ENCODE measurements at places on chromosomes 1 and 21.
A peak's percentile ranks its signal among the peaks of the same experiment; 100 is the strongest.

DNA sequence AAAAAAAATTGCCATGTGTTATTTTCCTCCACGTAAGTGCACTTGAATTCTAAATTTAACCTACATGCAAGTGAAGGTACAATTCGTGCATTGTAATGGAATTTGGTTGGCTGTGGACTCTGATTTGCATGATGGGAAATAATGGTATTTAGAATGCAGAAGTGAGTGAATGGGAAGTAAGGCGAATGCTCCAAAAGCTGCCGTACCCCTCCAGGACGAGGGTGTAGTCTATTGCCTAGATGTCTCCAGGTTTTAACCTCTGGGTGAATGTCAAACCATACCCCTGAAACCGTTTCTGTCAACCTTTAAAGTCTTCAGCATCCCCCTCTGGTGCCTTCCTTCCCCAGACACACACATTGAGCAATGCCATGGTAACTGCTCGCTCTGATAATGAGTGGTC lies 44.5 kb downstream of the KIAA0040 start:
- DNase-seq = no peak

- DNase-seq = no peak
Measured at GRCh38 chr1:69377507-69377906, 190.2 kb upstream of the LRRC7 start.

GRCh38 chr1:52166996-52167753 lies 25.3 kb downstream of the ZFYVE9 start:
- no peak for DNase-seq

DNA sequence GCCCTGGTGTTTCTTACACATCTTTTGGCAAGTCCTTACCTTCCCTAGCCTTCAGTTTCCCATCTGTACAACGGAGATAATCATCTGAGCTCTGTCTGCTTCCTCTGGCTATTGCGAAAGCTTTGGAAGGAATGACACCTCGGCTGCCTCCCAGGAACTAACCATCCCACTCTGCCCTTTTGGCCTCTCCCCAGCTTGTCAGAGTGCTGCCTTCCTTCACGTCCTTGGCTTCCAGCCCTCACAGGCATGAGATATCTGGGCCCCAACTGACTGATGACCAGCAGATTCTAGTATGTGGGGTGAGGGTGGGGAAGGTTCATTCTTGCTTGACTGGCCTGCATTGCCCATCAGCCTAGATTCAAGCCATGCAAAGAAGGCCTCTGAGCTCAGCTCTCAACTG lies 253.1 kb upstream of the FGGY start:
- DNase-seq = peak; percentile 76

DNA sequence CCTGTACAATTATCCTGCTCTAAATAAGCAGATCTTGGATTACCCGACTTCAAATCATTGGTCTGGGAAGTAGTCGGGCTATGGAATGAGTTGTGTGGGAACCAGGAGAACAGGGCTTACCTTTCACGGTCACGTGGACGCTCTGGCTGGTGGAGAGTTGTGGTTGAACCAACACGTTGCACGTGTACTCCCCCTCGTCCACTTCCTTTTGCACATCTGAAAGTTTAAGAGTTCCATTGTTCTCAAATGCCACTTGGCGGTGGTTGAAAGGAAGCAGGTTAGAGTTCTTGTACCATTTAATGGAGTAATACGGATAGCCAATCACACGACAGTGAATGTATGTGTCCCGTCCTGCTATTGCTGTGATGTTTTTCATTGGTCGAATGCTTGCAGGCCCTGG lies 470.7 kb downstream of the PCP4 start:
- no peak for DNase-seq

GRCh38 chr1:109546311-109547109 lies 1.9 kb upstream of the GNAI3 start:
- peak; percentile 93 for DNase-seq

DNA sequence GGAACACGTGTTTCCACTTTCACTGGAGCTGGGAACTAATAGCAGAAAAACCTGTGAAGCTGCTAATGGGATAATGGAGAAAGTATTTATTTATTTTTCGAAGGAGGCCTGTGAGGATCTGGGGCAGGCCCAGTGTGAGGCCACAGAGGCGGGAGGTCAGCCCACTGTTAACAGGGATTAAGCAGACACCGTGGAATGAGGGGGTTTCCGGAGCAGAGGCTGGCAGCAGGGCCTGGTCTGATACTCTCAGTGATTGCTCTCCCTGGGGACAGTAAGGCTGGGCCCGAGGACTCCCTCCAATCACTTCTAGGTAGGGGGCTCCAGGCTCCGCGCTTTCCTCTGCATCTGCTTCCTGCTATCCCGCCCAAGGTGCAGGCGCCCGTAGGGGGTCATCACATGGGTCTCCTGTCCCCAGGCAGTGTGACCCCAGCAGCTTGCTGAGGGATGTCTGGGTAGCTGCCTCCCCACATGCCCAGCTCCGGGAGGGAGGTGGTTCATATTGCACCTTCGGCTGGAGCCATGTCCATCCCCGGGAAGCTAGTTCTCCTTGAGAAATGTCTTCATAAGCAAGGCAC lies 28.8 kb upstream of the CDCA8 start:
- DNase-seq = no peak

DNA sequence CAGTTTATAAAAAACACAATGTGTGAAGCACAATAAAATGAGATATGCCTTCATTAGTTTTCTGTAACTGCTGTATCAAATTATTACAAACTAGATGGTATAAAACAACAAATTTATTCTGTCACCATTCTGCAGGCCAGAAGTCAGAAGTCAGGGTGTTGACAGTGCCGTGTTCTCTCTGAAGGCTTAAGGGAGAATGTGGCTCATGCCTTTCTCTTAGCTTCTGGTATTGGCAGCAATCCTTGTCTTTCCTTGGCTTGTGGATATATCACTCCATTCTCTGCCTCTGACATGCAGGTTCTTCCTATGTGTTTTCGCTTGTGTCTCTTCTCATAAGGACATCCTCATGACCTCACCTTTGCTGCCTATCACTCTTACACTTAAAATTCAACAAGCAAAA lies 10.1 kb downstream of the NEK7 start:
- no peak for DNase-seq

DNA sequence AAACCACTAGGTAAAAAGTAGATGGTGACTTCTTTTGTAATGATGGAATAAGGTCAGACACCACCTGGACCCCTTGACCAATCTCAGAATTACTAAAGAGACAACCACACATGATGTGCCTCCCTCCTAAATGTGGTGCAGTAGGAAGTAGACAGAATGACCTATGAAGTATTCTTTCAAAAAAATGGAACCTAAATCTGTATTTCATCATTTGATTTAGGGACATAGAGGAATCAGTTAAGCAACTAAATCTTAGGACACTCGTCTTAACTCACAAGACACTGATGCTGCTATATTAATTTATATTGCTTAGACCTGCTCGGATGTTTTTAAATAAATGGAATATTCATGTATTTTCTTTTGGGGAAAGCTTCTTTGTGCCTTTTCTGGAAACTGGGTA lies 80.9 kb upstream of the IRF2BP2 start:
- no peak for DNase-seq

- peak; percentile 12 for DNase-seq
Measured at GRCh38 chr1:1665815-1666251, 7.0 kb upstream of the CDK11B start.

- DNase-seq = peak; percentile 87
Measured at GRCh38 chr1:205523891-205524793, 19.7 kb downstream of the CDK18 start.

DNA sequence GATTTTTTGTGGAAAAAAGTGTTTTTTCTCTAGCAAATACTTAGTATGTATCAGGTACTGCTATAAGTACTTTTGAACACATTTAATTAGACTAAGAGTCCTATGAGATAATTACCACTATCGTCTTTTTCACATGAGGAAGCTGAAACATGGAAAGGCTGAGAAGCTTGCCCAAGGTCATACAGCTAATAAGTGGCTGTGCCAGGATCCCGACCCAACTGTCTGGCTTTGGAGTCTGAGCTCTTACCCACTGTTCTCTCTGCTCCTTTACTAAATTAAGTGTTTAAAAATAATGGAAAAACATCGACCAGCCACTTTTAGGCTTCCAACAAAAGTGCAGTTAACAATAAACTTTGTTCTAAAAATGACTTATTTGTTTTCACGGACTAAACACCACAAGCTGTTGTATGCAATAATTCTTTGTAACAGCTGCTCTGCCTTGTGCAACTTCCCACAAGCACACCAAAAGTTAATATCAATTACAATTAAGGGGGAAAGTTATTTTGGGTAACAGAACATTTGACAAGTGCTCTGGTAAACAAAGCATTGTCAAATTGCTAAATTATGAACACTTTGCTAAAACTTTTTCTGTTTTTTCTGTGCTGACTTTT lies 75.7 kb downstream of the CRB1 start:
- DNase-seq = no peak

- no peak for DNase-seq
Measured at GRCh38 chr1:212691561-212692071, 8.0 kb downstream of the BATF3 start.

DNA sequence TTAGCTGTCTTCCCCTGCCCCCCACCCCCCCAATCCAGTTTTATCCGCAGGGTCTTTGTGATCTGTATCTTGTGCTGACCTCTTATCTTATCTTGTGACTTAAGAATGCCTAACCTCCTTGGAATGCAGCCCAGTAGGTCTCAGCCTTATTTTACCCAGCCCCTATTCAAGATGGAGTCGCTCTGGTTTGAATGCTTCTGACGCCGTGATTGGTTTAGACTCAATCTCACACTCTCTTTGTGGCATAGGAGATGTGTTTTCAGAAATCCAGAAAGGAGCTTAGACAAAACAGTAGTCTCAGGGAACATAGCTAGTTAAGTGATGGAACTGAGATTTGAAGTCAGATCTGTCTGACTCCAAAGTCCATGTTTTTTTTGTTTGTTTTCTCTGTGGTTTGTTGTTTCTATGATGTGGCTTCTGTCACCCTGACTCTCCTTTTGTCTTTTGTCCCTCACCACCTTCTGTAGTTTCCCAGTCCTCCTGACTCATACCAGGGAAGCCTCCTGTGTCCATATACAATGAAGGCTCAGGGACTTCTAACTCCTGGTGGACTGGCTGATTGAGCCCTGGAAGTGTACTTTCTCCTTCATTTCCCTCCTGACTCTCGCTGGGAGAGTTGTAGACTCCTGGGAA lies 18.1 kb upstream of the USP24 start:
- DNase-seq = no peak

GRCh38 chr1:156555715-156556114 lies 16.6 kb downstream of the IQGAP3 start:
- no peak for DNase-seq

GRCh38 chr21:38434913-38435533 lies 63.3 kb downstream of the ERG start:
- DNase-seq = peak; percentile 71

DNA sequence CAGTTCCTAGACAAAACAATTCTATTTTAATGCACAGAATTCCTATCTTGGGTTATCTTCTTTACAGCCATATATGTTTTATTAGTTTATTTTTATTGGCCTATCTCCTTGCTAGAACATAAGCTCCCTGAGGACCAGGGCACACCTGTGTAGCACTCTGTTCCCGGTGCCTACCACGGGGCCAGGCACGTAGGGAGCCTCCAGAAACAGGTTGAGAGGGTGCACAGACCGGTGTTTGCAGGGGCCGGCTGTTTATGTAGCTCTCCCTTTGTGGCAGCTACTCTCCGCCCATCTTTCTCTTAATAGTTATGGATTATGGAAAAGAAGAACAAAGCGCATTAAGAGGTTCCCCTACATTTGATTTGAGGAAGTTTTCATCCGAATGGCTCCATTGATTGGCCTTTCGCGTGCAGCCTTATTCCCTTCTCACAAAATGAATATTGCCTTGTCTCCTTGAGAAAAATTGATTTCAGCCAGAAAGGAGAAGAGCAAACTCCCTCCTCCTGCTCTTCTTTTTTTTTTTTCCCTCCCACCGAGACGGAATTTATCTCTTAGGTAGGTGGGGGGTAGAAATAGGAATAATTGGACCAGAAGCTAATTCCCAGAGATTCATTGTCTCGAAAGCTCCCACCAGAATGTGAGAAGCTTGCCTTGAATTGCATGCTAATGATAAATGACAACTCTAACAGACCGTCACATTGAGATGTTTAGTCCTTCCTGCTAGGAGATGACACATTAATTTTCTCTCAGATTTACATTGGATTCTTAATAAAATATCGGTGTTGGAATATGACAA lies 447.4 kb downstream of the CAMTA1 start:
- DNase-seq = no peak

DNA sequence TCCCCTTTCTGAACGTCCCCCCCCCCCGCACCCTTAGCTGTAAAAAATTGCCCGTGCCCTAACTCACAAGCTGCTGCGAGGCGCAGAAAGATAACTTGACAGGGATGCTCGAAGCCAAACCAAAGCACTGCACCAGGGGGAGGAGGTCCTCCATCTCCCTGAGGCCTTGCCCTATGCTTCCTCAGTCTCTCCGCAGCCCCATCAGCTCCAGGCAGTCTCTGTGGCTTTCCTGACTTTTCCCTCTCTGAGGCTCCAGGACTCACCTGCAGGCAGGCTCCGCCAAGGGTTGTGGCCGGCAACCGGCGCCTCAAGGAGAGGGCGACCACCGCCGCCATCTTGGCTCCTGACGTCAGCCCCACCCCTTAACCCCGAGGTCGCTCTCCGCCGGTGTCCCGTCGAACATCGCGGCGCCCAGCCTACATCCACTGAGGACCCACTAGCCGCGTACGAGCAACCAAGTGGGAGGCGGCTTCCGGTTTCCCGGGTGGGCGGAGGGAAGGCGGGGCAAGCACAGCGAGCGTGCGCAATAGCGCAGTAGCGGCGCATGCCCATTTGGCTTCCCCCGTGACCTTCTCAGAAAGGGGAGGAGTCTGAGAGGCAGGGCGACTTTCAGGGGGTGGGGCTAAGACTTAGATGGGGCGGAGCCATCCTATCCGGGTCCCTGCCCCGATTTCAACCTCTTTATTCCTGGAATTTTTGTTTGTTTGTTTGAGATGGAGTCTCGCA lies at the start of gene SDHB:
Gene SDHB (minus strand): TSS at position 348 of the 726 bp plus-strand sequence. CDS start 13 bp downstream, at position 335.
- DNase-seq = peak; percentile 99

DNA sequence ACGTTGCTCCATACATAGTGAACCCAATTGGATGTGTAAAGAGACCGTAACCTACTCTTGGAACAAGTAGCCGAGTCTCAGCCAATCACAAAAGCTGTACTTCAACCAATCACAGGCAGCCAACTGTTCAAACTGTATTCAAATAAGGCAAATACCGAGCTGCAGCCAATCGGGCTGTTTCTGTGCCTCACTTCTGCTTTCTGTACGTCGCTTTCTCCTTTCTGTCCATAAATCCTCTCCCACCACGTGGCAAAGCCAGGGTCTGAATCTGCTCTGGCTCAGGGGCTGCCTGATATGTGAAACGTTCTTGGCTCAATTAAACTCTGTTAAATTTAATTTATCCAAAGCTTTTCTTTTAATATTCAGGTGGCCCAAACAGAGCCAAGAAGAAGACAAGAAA lies 210.3 kb downstream of the URB2 start:
- DNase-seq = no peak

- peak; percentile 43 for DNase-seq
Measured at GRCh38 chr1:6280761-6281451, 20.0 kb upstream of the GPR153 start.

GRCh38 chr1:111884772-111885443 lies 104.6 kb downstream of the KCND3 start:
- no peak for DNase-seq

DNA sequence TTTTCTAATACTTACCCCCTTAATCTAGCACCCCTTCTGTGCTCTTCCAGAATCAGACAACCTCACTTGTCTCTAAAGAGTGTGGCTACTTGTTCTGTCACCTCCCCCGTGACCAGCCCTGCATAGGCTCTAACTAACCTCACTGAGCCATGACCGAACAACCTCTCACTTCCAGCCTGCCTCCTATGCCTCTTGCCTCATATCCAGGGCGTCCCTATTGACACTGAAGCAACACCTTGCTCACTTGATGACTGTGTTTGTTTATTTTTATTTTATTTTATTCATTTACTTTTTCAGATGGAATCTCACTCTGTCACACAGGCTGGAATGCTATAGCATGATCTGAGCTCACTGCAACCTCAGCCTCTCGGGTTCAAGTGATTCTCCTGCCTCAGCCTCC lies 235.1 kb upstream of the B3GALT2 start:
- no peak for DNase-seq
